GM13977 (cell line): ENCODE measurements at places on chromosomes 6 and 20.

DNA sequence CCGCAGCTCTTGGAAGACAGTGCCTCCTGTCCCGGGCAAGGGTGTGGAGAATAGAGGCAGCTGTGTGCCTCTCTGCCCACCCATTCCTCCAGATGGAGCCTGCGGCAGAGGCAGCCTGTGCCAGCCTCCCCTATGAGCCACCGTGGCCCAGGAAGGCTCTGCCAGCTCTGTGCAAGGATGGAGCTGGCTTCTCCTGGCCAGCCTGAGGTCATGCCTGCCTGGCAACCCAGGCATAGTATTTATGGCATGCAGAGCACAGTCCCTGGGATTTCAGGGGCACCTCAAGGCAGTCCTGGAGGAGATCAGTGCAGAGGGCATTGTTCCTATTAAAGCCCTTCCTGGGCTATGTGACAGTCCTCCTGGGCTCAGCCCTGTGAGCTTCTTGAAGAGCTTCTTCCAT, 1.5 kb downstream of the EPB41L1 start:
- DNase-seq, result no peak

GRCh38 chr20:21240394-21240793, 62.7 kb upstream of the XRN2 start:
- no peak for DNase-seq

- no peak for DNase-seq
These were observed 677 bp upstream of the ZBTB24 start for GRCh38 chr6:109483735-109484057.

DNA sequence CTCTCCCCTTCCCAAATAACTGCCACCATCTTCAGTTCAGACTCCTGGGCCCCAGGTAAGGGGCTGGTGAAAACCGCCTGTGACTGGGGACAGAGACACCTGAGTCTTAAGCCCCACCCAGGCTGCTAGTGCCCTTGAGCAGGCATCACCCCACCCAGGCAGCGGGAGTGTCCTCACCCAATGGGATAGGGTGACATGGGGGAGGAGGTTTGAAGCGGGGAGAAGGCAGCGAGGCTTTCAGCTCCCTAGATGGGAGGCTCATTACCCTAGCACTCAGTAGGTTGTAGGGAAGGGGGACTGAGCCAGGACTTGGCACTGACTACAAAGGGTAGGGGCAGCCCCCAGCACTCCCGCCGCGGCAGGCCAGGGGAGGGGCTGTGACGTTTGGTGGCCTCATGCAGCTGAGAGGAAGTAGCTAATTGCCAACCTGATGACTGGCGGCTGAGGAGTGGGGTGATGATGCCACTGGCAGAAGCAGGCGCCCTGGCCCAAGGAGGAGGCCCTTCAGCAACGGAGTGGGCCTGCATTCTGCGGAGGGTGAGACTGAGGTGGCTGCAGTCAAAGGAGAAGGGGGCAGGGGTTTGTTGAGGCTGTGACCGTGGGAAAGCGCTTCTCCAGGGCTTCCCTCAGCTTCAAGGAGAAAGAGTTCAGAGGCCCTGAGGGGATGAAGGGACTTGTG, 126.9 kb downstream of the MRPL14 start:
- DNase-seq, result peak; percentile 77

DNA sequence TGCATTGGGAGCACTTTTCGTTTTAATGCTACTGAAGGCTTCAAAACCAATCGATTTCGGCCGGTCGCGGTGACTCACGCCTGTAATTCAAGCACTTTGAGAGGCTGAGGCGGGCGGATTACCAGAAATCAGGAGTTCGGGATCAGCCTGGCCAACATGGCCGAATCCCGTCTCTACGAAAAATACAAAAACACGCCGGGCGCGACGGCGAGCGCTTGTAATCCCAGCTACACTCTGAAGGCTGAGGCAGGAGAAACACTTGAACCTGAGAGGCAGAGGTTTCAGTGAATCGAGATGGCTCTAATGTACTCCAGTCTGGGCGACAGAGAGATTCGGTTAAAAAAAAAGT, 58.4 kb downstream of the TRIM38 start:
- no peak for DNase-seq

DNA sequence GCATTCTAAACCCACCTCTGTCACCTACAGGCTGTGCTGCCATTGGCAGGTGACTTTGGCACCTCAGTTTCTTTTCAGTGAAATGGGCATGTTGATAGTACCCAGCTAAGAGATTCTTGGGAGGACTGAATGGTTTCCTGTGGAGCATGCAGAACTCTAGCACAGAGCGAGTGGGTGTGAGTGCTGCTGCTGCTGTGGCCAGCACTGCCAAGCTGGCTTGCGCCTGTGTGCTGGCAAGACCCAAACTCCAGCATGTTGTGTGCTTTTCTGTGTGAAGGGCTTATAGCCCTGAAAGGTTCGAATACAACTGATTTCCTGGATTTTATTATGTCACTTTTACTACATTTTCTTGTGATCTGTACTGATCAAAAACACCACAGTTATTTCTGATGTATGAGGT, 78.1 kb upstream of the KIF25 start:
- DNase-seq, result no peak

GRCh38 chr6:18262702-18263417, 1.5 kb downstream of the DEK start:
- peak; percentile 83 for DNase-seq

DNA sequence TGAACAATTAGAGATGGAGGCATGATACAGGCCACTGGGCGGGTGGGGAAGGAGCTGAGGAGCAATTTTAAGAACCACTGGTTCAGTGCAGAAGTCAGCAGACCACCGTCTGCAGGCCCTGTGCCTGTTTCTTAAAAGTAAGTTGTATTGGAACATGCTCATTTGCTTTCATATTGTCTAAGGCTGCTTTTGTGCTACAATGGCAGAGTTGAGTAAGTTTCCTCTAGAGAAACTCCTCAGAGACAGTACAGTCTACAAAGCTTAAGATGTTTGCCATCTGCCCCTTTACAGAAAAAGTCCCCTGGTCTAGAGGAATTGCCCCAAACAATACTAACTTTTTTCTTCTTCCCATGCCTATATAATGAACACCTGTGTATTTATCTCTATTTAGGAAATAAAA, 28.5 kb upstream of the UBE2J1 start:
- no peak for DNase-seq

DNA sequence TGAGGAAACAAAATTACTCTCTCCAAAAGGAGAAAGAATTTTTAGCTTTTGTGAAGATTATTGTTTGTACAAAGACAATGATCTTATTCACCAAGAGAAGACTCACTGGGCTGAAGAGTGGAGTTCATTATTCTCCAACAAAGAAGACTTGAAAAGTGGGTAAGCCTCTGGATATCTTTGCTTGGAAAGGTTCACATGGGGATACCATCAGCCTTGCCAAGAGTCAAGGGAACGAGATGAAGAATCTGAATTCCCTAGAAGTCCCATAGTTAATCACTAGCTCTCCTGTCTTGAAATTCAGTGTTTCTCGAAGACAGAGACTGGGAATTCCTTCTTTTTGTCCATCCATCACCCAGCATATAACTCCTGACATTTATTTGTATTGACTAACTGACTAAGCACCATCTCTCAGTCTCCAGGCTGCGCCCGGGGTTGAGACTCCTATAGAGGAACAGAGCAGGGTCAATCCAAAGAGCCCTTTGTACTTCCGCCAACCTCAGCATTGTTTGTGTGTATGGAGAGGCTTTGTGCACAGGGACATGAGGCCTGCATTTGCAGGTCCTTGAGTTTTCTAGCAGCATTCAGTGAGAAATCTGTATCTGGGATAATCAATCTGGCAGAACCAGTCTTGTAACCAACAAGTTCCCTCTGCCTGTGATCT, 461.9 kb downstream of the KIF16B start:
- no peak for DNase-seq

DNA sequence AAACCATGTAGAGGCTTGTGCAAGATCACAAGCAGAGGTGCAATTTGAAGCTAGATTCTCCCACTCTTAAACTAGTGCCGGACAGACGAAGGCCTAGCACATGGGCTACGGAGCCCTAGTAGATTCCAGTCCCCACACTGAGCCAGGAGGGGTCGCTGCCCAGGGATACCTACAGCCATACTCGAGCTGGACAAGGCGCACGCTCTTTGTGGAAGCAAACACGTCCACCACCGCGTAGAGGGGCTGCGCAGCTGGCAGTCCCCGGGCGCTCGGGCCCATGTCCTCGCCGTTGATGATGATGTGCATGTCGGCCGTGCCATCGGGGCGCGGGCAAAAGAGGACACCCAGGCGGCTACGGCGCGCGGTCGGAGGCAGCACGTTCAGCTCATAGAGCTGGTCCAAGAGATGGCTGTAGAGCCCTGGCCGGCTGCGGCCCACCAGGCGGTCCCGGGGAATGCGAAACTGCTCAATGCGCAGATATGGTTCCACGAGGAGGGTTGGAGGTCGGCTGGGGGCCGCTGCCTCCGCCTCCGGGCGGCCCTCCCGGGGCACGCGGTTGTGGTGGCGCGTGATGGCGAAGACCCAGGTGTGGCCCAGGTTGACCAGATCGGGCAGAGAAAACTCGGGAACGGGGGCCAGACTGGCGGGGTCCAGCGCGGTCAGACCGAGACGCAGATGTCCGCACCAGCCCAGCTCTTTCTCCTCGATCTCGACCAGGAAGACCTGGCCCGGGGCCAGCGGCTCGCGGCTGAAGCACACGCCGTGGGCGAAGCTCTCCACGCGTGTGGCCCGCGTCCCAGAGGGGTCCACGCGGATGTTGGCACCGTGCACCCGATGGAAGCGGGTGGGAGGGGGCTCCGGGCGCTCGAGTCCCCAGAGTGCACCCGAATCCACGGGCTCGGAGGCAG, 677 bp downstream of the NEURL2 start:
- DNase-seq, result peak; percentile 73

- DNase-seq, result no peak
These were observed 1225.9 kb upstream of the MAP3K7 start for GRCh38 chr6:91812596-91813274.

GRCh38 chr20:6864740-6865139, 97.3 kb downstream of the BMP2 start:
- no peak for DNase-seq

DNA sequence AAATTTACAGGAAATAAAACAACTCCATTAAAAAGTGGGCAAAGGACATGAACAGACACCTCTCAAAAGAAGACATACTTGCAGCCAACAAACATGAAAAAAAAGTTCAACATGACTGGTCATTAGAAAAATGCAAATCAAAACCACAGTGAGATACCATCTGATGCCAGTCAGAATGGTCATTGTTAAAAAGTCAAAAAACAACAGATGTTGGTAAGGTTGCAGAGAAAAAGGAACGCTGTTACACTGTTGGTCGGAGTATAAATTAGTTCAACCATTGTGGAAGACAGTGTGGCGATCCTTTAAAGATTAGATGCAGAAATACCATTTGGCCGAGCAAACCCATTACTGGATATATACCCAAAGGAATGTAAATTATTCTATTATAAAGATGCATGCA, 858.0 kb upstream of the FLRT3 start:
- DNase-seq, result no peak

DNA sequence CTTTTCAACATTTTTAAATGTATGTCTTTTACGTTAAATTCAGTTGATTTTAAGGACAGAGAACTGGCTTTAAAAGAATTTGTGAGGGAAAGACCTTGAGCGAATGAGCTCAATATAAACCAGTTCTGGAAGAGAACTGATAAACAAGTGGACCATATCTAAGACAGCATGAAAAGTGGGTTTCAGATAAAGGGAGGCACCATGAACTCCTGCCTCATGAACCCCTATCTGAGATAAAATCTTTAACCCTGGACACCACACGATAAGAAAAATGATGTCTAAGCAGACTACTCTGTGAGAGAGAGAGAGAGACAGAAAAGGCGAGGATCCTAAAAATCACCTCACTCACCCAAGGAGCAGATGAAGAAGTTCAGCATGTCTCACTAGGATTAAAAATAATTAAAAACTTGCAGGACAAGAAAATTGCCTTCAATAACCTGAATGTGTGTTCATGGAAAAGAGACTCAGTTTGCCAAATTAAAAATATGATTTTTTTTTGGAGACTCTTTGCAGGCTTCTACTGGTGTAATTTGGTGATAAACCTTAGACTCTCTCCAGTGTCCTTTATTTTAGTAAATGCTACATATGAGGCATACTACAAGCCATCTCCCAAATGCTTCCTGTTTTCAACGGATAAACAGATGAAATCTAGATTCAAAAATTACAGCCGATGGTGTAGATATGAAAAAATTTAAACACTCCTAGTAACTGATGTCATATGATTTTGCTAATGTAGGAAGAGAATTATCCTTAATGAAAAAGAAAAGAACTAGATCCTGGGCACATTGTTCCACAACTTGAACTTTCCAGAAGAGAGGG, 299.5 kb downstream of the ADGB start:
- no peak for DNase-seq

DNA sequence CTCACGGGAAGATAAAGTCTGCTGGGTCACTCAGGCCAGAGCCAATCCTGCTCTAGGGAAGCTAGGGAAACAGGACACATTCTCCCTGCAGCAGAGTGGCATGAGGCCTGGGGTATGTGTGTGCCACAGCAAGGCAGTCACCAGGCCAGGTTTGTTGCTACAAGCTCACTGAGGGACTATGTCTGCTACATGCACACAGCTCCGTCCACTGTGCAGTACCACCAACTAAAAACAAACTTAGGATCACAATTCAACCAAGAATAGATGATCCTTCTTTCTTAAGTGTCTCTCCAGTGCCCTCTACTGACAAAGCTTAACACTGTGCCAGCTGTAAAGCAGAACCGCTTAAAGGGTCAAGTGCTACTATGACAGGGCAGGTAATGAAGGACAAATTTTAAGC, 192.5 kb downstream of the PTPRK start:
- DNase-seq, result peak; percentile 4

- DNase-seq, result peak; percentile 80
These were observed 728 bp upstream of the TRIM39 start for GRCh38 chr6:30325873-30326525.

DNA sequence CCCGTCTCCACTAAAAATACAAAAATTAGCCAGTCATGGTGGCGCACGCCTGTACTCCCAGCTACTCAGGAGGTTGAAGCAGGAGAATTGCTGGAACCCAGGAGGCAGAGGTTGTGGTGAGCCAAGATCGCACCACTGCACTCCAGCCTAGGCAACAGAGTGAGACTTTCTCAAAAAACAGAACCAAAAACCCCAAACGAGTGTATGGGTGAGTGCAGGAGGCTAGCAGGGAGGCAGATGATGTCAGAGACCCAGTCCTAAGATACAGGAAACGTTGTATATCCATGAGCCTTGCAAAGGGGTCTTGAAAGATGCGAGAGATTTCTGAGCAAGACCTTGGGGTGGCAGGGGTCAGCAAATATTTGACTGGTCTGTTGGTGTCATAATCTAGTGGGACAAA, 136.2 kb downstream of the JARID2 start:
- no peak for DNase-seq

GRCh38 chr20:3146732-3147341, 12.8 kb downstream of the FASTKD5 start:
- no peak for DNase-seq

GRCh38 chr20:58497076-58497641, 18.0 kb downstream of the APCDD1L start:
- no peak for DNase-seq

- no peak for DNase-seq
These were observed 12.2 kb downstream of the CEP250 start for GRCh38 chr20:35467339-35468224.
